ENCODE measurements at places on chromosomes 6 and 20.

DNA sequence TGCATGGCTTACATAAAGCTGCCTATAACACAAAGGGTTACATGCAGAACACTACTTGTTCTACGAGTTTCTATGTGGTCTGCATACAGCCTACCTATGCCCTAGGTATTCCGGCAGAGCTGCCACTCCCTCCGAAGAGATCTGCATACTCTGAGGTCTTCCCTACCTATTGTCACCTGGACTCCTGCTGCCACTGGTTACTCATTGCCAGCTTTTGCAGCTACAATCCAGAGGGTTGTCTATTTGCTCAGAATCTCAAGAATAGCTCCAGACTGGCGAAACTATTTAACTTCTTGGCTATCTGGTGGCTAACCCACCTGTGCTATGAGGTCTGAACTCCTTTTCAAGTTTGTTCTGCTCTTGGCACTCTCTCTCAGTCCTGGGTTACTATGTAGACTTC lies 323.3 kb downstream of the BMP2 start:
- no peak for ATAC-seq

- no peak for ATAC-seq
These were observed 44.6 kb downstream of the CDYL start for GRCh38 chr6:4820704-4821276.

- no peak for ATAC-seq
These were observed 329.0 kb downstream of the GJA1 start for GRCh38 chr6:121764493-121764892.

- ATAC-seq: no peak
These were observed 246.6 kb upstream of the ID4 start for GRCh38 chr6:19590501-19591131.

DNA sequence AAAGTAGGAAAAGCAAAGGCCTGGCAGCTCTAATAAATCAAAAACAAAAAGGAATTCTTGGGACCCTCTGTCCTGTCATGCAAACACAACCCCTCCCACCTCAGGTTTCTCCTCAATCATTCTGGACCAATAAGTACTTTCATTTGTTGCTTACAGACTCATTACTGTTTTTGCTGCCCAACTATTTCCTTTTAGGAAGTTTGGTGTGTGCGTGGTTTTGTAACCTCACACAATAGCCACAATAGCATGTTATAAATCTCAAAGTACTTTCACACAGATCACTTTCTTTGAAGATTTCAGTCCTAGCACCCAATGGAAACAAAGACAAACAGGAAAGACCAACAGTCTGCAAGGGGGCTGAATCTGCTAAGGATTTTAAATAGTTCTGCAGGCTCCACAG lies 4.5 kb downstream of the MRPL14 start:
- ATAC-seq: no peak

Data from gastroesophageal sphincter (tissue), 4 donors.